ENCODE measurements at places on chromosomes 5 and 9. TPM values are rescaled to one million over a fixed set of nuclear protein-coding genes. Genes with fewer than 3 reads are reported as not detected.

DNA sequence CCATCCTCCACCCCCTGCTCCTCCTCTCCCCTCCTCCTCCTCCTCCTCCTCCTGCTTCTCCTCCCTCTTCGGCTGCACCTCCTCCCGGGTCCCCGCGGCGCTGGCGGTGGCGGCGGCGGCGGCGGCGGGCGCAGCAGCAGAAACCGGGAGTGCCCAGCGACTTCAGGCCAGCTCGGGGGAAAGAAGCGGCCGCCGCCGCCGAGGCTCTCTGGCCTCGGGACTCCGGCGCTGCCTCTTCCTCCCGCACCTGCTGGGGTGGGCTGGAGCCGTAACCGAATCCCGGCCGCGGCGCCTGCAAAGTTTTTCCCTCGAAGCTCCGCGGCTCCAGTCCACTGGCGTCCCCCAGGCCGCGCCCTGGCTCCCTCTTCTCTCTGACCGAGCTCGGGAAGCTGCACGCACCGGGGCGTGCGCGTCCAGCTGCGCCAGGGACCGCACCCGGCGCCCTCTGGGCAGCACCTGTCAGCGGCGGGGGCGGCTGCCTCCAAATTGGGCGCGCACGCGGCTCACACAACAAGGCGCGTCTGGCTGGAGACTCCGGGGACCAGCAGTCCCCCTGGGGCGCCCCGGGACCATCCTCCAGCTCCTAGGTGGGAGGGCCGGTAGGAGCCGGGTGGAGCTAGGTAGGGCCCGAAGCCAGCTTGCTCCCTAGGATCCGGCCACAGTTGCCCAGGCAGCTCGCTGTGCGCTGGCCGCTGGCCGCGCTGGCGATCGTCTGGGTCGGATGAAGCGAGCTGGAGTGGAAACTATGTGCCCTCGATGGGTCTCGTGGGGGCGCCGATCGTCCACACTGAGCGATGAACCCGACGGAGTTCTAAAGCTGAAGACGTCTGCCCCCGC lies at the start of gene MCTP1:
Gene MCTP1, minus strand, starts transcription at position 523 of the 837 bp plus-strand sequence.
- no peak for DNase-seq

Gene ZNF608
- 5.6 TPM for total RNA-seq

Gene SYK
- 9.0 TPM for total RNA-seq

- DNase-seq: no peak
Observed at GRCh38 chr5:168347368-168348083, 56.1 kb downstream of the WWC1 start.

Gene ADAM19
- total RNA-seq: 77.3 TPM

Gene C7
- 0.74 TPM for total RNA-seq

Gene BOD1
- total RNA-seq: 60.2 TPM

- no peak for DNase-seq
Observed at GRCh38 chr5:170143710-170144109, 38.0 kb downstream of the FOXI1 start.

DNA sequence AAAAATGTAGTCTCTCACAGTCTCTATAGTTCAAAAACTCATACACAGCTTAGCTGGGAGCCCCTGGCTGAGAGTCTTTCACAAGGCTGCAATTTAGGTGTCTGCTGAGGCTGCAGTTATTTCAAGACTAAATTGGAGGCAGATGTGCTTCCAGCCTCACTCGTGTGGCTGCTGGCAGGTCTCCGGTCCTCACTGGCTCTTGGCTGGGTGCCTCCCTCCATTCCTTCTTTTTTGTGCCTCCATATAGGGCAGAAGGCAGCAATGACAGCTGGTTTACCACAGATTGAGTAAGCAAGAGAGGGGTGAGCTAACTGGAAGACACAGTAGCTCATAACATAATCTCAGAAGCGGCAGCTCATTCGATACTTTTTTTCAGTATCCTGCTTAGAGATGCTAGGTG lies 2167.7 kb upstream of the WWC1 start:
- no peak for DNase-seq

DNA sequence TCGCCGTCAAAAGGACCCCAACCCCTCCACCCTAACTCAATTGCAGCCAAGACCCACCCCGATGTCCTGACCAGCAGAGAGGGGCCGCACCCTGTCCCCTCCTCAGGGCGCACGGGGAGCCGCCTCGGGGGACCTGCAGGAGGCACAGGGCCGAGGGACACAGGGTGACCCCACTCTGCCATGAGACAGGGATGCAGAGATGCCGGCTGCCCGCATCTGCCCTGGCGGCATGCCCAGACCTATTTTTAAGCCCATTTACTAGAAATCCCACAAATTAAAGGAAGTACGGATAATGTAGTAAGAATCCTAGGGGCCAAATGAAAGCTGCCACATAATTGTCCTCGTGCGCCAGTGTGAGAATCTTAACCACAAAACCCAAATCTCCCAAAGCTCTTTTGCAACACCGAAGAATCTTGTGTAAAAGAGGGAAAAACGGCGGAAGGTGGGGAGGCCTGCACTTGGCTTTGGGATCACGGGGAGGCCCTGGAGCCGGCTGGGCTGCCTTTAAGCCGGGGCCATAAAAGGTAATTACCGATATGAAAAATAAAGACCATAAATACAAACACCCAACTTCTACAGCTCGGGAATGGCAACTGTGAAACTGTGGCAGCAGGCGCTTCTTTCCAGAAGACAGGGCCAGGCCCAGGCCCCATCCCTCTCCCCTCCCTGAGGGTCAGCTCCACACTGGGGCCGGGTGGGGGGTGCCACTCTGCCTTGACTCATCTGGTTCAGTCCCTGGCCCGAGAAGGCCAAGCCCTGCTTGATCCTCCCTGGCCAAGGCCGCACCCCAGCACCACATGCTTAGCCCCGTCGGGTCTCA lies 35.0 kb downstream of the NACC2 start:
- DNase-seq: no peak

DNA sequence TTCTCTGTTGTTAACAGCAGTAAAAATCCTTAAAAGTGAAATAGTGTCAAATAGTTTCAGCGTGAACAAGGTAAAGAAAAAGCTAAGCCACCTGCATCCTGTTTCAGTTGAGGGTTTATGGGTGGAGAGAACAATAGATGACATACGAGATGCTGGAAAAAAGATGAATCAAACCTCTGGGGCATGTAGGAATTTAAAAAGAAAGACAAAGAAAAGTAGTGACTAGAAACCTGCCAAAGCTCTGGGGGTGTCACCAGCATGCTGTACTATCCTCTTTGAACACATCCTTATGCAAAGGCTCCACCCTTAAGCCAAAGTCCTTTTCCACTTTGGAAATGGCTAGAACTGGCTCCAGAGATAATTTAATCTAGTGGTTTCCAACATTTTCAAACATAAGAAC lies 22.2 kb downstream of the SCAI start:
- no peak for DNase-seq

DNA sequence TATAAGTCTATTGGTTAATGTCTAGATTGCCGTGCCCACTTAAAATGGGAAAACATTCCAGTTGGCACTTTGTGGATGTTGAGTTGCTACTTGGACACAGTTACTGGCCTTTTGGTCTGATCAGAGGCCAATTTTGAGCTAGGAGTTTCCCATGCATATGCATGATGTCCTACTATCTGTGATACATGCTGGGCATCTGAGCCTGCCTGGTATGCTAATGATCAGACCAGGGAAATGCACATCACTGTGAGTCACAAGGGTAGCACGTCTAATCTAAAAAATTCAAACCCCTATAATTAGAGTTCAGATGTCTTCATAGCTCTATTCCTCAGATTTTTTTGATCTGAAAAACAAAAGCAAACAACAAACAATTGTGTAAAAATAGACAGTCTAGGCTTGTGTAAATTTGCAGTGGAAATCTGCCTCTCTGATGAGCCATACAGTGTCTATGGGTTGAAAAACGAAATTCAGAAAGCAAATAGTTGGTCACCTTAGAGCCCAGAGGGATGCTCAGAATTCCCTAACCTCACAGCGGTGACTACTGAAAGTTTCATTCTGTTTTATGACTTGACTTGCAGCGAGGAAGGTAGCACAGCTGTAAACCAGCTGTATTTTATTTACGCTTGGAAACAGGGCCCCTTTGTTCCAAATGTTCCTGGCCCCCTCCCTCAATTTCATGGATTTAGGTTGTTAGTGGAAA lies 37.3 kb downstream of the PALM2AKAP2 start:
- no peak for DNase-seq

Gene APBA1
- 0.20 TPM for total RNA-seq

- DNase-seq: peak; percentile 26
Observed at GRCh38 chr5:159094745-159095144, 5.0 kb downstream of the EBF1 start.

GRCh38 chr5:64207978-64208377 lies 42.3 kb downstream of the RNF180 start:
- no peak for DNase-seq

- DNase-seq: peak; percentile 90
Observed at GRCh38 chr5:93359296-93359959, 221.6 kb downstream of the NR2F1-AS1 start.

Gene FOXI1
- total RNA-seq: not detected

DNA sequence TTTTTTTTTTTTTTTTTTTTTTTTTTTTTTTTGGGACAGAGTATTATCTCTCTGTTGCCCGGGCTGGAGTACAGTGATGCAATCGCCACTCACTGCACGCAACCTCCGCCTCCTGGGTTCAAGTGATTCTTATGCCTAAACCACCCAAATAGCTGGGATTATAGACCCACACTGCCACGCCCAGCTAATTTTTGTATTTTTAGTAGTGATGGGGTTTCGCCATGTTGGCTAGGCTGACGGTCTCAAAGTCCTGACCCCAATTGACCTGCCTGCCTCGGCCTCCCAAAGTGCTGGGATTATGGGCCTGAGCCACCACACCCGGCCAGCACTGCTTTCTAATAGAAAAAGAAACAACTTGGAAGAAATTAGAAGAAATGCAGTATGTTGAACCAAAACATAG lies 39.2 kb downstream of the TTC1 start:
- DNase-seq: no peak

- no peak for DNase-seq
Observed at GRCh38 chr9:136852664-136853595, 784 bp downstream of the MAMDC4 start.

- DNase-seq: no peak
Observed at GRCh38 chr5:39519566-39520231, 94.9 kb upstream of the DAB2 start.

Gene ALG2
- 27.9 TPM for total RNA-seq

GRCh38 chr9:132049323-132049882 lies 30.3 kb downstream of the MED27 start:
- no peak for DNase-seq

DNA sequence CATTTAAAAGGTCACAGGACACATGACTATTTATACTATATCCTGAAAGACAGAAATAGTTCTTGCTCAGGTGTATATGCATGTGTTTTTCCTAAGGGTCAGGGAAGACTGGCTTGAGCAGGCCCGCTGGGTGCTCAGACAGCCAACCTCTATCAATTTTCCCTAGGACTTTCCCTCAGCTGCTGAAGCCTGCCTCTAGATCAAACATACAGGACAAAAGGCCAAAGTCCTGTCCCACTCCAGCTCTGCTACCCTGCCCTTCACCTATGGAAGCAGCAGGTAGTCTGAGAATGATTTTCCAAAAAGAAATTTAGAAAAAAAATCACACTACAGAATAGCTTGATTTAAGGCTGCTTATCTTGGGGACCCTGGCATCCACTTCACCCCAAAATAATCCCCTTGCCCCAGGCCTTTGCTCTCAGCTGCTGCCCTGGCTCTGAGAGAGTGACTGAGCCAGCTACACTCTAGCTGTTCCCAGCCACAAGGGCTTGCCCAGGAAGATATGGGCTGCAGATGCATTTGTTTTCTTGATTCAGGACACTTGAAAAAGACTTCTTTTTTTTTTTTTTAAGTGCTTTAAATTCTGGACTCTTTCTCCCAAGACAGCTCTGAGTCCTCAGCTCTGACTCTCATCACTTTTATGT lies 42.5 kb downstream of the KLHL3 start:
- DNase-seq: no peak

DNA sequence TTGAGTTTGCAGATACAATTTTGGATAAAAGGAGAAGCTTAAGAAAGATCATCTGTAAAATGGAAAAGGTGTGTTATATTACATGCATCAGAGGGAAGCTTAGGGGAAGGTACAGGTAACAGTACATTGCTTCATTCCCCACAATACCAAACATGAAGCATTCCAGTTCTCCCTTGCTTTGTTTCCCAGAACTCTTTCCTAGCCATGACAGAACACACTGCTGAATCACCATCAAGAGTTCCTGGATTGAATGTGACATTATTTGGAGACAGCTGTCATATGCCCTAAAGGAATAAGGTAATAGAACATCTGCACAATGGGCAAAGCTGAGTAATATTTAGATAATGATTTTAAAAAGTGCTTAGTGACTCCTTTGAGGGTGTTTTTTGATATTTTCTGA lies 303.5 kb upstream of the ST8SIA4 start:
- DNase-seq: no peak

DNA sequence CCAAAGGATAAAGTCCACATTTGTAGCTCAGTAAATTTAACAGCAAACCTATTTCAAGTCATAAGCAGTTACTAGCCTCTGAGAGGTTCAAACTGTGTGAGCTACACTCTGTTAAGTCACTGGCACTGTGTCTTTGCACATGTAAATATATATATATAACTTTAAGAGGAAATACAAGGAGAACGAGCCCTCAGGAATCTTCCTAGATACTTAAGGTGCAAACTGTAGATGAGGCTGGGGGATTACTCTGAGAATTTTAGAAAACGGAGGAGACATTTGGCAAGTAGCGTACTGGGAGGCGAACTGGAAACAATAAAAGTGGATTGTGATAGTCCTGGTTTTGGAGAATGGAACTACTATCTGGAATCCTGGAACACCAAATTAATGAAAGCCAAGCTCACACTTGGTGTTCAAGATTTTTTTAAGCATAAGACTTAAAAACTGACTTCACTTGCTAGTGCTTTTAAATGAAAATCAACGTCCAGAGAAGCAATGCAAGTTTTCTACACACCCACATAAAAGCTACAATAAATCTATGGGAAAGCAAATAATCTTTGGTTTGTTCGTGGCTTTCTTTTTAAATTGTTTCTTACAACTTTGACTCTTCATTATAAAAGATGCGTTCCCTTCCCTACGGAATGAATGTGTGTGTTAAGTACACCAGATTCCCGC lies 1057.0 kb upstream of the DMAC1 start:
- no peak for DNase-seq

Gene PCDHAC2
- total RNA-seq: 3.2 TPM

GRCh38 chr5:106874974-106875373 lies 795.8 kb downstream of the EFNA5 start:
- no peak for DNase-seq

Gene GOLGA1
- 13.1 TPM for total RNA-seq

Gene FGD3
- total RNA-seq: 3.3 TPM

GRCh38 chr5:88060194-88060593 lies 208.5 kb downstream of the TMEM161B start:
- no peak for DNase-seq

DNA sequence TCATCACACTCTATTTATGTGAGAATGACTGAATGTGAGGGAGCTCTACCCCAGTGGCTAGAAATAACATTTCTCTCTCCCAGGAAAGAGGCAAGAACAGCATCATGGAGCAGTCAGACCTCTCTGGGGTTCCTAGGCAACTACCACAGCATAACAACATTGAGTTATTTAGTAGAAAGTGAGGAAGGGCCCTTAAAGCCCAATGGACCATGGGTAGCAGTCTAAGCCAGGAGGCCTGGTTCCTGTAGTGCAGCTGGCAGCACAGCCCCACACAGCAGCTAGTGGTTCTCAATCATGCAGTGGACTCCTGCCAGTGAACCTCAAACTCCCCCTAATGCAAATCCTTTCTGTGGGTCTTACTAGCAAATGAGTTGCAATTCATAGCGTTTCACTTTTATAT lies 55.3 kb downstream of the SPEF2 start:
- DNase-seq: no peak

- no peak for DNase-seq
Observed at GRCh38 chr9:119020284-119020683, 349.0 kb downstream of the BRINP1 start.

GRCh38 chr5:156824800-156825199 lies 25.3 kb upstream of the PPP1R2B start:
- peak; percentile 21 for DNase-seq

- DNase-seq: peak; percentile 76
Observed at GRCh38 chr5:74762599-74762998, 4.3 kb downstream of the GFM2 start.
